NCI-H460 (cell line): ENCODE measurements at places on chromosomes 12 and 14.

GRCh38 chr14:65007202-65007601 is 20.5 kb downstream of the FNTB start:
- DNase-seq = no peak

- no peak for DNase-seq
Measured at GRCh38 chr14:105026033-105026785, 5.3 kb upstream of the CDCA4 start.

- DNase-seq = no peak
Measured at GRCh38 chr14:54629635-54630360, 62.9 kb downstream of the SAMD4A start.

DNA sequence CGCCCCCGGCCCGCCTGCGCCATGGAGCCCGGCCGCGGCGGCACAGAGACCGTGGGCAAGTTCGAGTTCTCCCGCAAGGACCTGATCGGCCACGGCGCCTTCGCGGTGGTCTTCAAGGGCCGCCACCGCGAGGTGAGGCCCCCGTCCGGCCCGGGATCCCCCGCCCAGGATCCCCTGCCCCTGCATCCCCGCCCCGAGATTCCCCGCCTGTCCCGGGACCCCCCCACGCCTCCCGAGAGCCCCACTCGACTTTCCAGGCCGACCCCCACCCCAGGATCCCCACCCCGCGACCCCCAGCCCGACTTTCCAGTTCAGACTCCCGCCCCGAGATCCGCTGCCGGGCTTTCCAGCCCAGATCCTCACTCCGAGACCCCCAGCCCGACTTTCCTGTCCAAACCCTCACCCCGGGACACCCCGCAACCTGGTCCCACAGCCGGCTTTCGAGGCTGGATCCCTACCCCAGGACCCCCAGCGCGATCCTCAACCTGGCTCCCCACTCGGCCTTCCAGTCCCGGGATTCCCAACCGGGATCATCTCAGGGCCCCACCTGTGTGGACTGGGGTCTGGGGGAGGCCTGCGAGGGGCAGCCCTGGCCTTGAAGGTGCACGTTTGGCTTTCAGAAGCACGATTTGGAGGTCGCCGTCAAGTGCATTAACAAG is 688 bp downstream of the ULK1 start:
- no peak for DNase-seq

GRCh38 chr12:127267128-127267527 is 999.8 kb upstream of the TMEM132C start:
- DNase-seq = no peak

- DNase-seq = no peak
Measured at GRCh38 chr12:50739611-50740010, 24.3 kb upstream of the ATF1 start.

DNA sequence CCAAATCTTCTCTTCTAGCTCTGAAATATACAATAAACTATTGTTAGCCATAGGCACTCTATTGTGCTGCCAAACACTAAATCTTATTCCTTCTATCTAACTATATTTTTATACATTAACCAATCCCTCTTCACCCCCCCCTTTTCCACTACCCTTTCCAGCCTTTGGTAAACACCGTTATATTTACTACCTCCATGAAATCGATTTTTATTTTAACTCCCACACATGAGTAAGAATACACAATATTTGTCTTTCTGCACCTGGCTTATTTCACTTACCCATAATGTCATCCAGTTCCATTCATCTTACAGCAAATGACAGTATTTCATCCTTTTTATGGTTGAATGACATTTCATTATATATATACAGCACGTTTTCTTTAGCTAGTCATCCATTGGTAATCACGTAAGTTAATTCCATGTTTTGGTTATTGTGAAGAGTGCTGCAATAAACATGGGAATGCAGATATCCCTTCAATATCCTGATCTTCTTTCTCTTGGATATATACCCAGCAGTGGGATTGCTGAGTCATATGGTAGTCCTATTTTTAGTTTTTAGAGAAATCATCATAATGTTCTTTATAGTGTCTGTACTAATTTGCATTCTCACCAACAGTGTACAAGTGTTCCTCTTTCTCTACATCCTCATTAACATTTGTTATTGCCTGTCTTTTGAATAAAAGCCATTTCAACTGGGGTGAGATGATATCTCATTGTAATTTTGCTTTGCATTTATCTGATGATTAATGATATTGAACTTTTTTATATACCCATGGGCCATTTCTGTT is 34.2 kb upstream of the PLBD1 start:
- no peak for DNase-seq

GRCh38 chr14:22375321-22375930 is 213.6 kb downstream of the DAD1 start:
- DNase-seq = peak; percentile 77

- DNase-seq = no peak
Measured at GRCh38 chr12:4743046-4743445, 22.8 kb downstream of the GALNT8 start.

GRCh38 chr14:23056956-23057756 is at the start of gene CDH24:
Gene CDH24, minus strand, starts transcription at chr14:23057520. Its CDS starts 1,787 bp downstream, at chr14:23055733.
- peak; percentile 66 for DNase-seq

GRCh38 chr12:8082808-8083100 is 680 bp downstream of the NECAP1 start:
- no peak for DNase-seq

DNA sequence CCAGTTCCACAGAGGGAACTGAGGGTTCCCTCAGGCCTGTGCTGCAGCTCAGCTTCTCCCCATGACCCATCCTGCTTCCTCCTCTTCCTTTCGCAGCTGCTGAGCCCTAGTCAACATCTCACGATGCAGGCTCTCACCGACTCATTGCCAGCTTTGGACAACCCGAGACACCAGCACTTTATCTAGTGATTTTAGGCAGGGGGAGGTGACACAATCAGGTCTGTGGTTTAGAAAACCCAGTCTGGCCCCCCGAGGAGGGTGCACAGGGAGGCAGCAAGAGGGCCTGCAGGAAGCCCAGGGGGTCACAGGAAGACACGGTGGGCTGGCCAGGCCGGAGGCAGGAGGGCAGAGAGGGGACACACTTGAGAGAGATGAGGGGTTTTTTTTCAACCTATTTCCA is 35.4 kb downstream of the DIO3 start:
- DNase-seq = no peak

DNA sequence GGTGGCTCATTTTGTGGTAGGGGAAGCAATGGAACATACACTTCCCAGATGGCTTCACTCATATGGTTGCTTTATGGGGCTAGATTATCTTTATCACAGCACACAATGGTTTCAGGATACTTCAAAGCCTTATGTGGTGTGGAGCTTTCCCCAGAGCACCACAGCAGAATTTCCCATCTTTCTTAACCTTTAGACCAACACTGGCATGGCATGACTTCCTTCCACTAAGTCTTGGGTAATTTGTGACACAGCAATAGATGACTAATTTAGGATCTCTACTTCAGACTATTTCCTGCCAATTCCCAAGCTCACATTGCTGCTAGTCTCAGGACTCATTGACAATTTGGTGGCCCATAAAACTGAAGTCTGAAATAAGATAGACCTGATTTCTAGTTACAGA is 36.9 kb upstream of the DCN start:
- no peak for DNase-seq

GRCh38 chr14:102998393-102998792 is 59.0 kb downstream of the CDC42BPB start:
- DNase-seq = no peak

GRCh38 chr12:65540140-65540539 is 261.7 kb downstream of the MSRB3 start:
- no peak for DNase-seq

GRCh38 chr12:569803-570434 is 93.3 kb downstream of the NINJ2 start:
- peak; percentile 81 for DNase-seq

- DNase-seq = peak; percentile 77
Measured at GRCh38 chr12:30794591-30795409, 40.0 kb upstream of the CAPRIN2 start.

GRCh38 chr12:112096070-112096469 is 12.5 kb downstream of the NAA25 start:
- DNase-seq = no peak

DNA sequence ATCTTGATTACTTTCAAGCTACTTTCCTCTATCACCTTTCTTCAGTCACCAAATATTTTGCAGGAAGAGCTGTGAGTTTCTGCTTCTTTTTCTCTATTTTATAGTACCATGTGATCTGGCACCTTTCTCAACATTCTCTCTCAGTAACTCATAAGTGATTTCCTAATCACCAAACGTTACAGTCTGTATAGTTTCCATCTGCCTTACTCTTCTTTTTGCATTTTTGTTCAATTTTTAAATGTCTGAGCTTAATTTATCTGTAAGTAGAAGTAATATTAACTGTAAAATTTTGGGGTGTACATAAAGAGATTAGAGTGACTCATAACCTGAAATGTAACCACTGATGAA is 422.1 kb upstream of the SYT1 start:
- DNase-seq = no peak

DNA sequence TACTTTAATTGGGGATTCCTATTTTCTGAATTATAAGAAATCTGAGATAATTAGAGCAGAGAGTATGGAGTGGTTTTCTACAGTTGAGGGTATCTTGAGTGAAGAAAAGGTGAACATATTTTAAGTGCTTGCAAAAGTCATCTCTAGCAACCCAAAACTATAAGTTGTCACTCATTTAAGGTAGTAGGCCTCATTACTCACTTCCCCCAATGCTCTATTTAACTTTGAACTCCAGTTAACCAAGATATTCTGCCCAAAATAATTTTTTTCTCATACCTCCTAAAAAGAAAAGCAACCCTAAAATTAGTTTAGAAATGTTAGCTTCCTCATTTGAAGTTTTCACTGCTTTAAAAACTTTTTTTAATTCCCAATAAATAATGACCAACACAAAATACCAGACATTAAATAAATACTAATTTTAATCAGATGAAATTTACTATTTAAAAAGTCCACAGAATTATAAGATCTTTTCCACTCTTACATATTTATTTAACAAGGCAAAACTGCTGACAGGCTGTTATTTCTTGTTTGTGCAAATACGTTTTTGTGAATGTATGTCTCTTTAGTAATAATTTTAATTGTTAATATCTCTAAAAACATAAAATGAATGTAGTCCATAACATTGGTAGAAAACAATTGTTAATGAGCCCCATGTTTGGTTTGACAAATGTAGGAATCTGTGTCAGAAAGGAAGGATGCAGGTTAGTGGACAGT is 47.8 kb downstream of the VRK1 start:
- DNase-seq = no peak

DNA sequence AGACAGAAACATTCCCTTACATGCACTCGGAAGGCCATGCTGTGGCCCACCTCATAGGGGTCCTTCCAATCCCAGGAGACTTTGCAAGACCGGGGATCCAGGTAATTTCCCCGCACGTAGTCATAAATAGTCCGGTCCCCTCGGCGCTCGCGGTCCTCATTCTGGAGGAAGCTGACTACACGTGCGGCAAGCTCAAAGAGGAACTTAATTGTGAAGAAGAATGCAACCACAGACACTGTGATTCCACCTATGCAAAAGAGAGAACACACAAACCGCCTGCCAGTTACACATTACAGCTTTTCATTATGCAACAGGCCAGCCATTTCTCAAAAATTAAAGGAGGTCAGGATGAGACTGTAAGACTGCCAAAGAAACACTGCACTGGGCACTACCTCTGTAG is 28.4 kb downstream of the AREL1 start:
- no peak for DNase-seq

DNA sequence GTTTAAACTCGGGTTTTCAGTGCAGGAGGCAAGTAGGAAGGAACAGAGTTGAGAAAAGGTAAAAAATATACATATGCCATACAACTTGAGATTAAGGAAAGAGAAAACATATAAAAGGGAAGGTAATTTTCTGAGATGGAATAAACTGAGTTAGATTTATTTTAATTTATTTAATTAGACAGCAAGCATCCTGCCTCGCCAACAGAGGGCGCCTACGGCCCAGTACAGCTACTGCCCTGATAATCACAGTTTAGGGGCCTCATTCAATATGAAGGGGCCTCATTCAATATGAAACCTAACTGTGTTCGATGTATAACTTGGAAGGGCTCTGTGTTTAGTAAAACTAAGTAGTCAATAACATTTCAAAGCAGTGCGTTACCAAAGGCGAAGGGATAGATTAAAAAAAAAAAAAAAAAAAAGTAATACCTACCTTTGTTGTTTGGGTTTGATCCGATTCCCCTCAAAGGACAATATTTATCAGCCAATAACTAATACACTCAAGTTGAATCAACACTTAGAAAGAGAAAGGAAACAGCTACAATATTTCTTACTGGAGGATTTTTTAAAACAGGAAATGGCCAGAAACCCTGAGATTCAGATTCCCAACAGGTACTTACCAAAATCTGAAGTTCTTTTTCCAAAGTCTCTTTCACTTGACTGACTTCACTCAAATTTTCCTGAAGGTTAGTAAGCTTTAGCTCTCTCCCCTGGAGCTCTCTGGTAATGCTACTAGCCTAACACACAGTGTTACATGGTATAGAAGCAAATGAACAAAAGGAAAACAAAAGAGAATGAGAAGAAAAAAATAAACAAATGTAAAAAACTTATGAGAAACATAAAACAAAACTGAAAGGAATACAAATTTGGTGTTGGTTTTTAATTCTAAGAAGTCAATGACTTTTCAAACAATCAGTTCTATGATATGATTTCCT is 70.0 kb upstream of the VPS33A start:
- DNase-seq = peak; percentile 39

GRCh38 chr14:72892879-72893635 is 844 bp downstream of the DPF3 start:
- no peak for DNase-seq

DNA sequence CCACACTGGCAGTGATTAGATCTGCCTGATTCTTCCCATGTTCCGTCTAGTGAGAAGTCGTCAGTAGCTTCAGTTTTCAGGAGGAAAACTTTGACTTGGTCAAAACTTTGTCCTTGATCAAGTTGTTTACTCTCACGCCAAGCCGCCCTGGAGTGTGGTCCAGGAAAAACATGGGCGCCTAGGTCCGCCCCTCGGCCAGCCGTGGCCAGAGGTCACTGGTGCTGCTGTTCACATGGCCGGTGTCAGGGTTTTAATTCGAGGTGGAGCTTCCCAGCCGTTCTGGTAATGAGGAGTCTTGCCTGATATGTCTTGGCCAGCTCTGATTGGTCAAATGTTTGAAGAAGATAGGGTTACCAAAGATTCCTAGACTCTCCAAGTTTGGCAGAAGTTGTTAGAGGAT is 71.5 kb downstream of the PPP2R5C start:
- DNase-seq = no peak

- DNase-seq = no peak
Measured at GRCh38 chr14:61620130-61620946, 75.0 kb upstream of the HIF1A start.

GRCh38 chr14:68786491-68787091 is 6.3 kb downstream of the ZFP36L1 start:
- DNase-seq = no peak

GRCh38 chr12:32824596-32824995 is 68.9 kb upstream of the YARS2 start:
- DNase-seq = no peak

- DNase-seq = no peak
Measured at GRCh38 chr14:22875003-22875747, 3.6 kb downstream of the LRP10 start.

- peak; percentile 61 for DNase-seq
Measured at GRCh38 chr12:117874842-117875434, 93.9 kb downstream of the KSR2 start.
